A549 (cell line): ENCODE measurements at places on chromosomes 6 and 20.

DNA sequence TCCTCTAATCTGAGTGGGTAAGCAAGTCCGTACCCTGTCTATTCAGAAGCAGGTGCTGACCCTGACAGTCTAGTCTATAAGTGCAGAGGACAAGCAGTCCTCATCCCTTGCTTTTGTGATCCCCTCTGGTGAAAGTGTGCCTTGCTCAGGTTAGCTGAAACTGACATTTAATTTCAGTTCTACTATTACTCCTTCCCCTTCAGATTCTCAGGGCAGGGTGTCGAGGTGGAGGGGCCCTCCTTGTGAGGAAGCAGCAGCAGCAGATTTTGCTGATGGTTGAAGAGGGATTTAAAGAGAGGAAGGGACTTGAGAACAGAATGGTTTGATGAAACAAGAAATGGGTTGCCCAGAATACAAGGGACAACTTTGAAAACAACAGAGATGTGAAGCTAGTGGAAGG, 309.3 kb downstream of the CLIC5 start:
- DNase-seq = no peak

- peak; percentile 26 for DNase-seq
These were observed 336.2 kb downstream of the FOXA2 start for GRCh38 chr20:22248051-22248667.

DNA sequence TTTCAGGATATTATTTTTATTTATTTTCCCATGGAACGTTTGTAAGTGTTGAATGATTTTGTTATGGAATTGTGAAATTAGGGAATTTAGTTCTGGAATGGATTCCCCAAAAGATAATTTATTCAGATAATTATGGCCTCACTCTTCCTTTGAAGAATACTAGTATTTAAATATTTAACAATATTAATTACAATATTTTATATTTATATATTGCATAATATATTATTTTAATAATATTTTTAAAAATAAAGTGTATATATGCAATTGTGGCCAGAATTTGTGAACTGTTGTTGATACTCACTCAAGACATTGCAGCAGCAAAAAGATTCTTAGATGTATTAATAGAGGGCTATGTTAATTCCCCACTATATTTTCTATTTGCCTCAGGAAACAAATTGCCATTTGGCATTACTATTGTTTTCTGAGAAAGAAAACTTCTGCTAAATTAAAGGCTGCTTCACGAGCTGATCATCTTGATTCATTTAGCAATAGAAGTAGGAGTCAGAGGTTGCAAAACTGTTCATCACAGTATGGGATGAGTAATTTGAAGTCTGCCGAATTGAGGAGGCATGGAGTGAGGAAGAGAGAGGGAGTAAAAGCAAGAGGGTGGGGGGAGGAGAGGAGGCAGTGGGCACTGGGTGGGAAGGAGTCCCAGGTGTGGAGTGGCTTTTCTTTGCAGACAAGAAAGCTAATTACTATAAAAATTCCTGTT, 729.2 kb downstream of the DHX35 start:
- no peak for DNase-seq

GRCh38 chr20:50354721-50355589, 155.2 kb upstream of the PTPN1 start:
- no peak for DNase-seq
